RWPE1 (cell line): ENCODE measurements at places on chromosomes 1 and 21.

- DNase-seq = no peak
These were observed 151.7 kb downstream of the DAB1 start for GRCh38 chr1:57272150-57272549.

DNA sequence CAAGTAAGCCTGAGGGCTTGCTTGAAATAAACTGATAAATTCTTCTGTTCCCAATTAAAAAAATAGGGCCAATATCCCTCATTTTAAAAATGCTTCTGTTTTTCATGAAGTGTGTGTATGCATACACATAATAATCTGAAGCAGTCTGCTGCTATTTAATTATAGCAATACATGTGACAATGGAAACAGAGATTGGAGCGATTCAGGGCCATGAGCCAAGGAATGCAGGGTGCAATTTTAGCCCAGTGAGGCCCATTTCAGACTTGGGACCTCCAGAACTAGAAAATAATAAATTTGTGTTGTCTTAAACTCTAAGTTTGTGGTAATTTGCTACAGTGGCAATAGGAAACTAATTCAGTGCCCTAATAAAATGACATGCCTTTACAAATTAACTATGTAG, 264.9 kb downstream of the LTN1 start:
- no peak for DNase-seq

DNA sequence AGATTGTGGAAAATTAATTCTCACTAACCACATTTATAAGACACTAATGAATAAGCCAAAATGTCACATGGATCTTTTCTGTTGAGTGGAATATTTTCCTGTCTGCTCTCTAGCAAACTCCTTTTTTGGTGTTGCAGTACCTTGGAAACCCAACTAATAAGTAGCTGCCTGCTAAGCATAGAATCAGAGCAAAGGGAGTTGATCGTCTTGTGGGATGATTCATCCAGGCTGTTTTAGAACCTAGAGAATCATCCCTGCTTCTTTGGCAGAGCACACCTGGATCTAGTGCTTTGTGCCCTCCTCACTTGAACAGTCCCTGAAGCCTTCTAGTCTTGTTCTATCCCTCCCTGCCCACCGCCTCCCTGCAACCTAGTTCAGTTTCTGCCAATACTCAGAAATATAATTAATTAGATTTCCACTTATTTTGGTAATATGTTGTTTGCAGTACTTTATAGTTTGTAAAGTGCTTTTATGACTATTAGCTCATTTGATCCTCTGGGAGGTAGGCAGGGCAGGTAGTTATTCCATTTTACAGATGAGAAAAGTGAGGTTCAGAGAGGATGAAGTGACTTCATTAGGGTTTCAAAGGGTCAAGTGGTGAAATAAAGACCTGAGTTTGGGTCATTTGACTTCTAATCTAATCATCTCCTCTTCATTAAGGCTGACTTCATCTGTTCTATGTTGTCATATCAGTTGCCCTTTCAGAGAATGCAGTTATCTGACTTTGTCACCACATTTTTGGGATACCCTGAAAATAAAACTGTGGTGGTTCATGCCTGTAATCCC, 2.5 kb downstream of the AGO4 start:
- peak; percentile 39 for DNase-seq

DNA sequence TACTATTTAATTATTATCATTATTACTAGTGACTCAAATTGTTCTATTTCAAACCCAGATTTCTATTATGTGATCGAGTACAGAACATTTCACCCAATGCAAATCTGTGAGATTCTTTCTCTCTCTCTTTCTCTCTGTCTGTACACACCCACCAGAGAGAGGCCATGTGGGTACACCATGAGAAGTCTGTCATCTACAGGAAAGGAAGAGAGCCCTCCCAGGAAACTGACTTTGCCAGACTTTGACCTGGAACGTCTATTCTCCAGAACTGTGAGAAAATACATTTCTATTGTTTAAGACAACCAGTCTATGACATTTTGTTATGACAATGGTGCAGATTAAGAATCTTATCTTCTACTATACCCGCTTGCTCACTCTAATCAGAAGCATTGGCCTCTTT, 1091.6 kb downstream of the TTLL7 start:
- DNase-seq = no peak

DNA sequence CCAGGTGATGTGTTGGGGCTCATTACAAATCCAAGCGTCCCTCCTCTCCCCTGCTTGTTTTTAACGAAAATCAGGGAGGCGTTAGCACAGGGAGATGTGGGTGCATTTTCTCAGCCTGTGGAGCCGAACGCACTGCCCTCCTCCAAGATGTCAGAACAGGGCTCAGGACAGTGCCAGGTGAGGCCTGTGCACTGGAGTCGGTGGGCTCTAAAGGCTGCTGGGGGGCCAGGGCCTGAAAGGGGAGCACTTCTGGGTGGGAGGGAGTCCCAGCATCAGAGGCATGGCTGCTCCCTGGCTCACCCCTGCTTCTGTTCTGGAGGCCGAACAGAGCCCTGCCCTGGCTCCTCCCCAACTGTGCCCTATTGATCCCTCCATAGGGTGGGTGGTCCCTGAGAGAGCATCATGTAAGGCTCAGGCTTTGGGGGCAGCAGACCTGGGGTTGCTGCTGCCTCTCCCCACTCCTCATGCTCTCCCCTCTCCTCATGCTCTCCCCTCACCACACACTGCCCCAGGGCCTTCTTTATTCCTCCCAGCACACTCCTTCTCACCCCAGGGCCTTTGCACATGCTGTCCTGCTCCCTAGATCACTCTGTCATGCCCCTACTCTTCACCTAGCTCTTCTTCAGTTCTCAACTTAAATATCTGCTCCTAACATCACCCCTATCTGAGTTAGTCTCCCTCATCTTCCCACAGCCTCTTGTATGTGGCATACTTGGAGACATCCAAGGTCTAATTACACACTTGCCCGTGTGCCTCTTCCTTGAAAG, 725.2 kb downstream of the PTPRU start:
- DNase-seq = no peak

DNA sequence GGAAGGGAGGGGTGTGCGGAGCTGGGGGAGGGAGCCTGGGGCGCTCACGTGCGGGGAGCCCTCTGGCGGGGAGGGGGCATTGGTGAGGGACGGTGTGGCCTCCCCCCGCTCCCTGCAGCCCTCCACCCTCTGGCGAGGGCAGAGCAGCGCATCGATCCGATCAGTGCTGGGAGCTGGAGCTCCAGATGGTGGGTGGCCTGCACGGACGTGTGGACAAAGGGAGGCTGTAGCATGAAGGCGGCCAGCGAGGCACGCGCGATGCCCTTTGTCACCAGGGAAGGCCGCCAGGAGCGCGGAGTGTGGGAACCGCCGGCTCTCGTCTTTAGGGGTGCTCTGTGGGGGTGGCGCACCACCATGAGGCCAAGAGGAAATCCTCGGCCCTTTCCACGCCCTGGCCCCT, 5.4 kb upstream of the HES5 start:
- no peak for DNase-seq

GRCh38 chr1:219682788-219683187, 69.9 kb upstream of the ZC3H11B start:
- DNase-seq = no peak

GRCh38 chr1:168344517-168344916, 63.8 kb downstream of the TBX19 start:
- no peak for DNase-seq

DNA sequence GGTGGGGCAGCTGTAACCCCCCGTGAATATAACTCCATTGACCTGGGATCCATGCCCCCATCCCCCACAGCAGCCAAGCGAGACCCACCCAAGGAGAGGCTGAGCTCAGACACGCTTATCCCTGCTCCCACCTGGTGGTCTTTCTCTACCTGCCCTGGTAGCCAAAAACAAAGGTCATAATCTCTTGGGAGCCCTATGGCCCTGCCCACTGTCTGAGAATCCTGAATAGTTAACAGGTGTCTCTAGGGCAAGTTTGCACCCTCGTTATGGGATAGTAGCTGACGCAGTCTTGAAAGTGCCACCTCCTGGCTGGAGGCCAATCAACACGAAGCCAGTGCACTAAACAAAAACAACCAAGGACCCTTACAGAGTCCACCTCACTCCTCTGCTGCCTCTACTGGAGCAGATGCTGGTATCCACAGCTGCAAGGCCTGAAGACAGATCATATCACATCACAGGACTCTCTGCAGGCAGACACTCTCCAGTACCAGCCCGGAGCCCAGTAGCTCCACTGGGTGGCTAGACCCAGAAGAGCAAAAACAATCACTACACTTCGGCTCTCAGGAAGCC, 134.3 kb upstream of the C1orf174 start:
- DNase-seq = no peak

GRCh38 chr1:170495006-170495405, 37.0 kb upstream of the GORAB start:
- DNase-seq = no peak

- DNase-seq = no peak
These were observed 129.6 kb downstream of the USH2A start for GRCh38 chr1:216293683-216294082.

- no peak for DNase-seq
These were observed 138.7 kb upstream of the ZNF648 start for GRCh38 chr1:182200025-182200812.

DNA sequence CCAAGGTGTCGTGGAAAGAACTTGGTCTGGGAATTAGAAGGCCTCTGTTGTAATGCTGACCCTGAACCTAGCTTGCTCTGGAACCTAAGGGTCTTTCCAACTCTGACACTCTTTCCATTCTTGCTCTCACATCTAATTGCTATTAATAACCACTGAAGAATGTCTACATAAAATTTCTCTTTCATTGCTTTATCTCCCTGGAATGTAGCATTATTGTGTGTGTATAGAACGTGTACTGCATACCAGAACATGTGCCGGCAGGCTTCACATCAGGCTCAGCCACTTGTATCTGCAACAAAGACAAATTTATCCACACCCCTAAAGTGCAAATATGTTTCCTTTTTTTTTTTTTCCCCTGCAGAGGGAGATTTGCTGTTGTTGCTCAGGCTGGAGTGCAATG, 13.9 kb upstream of the LAX1 start:
- DNase-seq = peak; percentile 94

GRCh38 chr1:14794136-14794768, 195.8 kb downstream of the KAZN start:
- DNase-seq = no peak

DNA sequence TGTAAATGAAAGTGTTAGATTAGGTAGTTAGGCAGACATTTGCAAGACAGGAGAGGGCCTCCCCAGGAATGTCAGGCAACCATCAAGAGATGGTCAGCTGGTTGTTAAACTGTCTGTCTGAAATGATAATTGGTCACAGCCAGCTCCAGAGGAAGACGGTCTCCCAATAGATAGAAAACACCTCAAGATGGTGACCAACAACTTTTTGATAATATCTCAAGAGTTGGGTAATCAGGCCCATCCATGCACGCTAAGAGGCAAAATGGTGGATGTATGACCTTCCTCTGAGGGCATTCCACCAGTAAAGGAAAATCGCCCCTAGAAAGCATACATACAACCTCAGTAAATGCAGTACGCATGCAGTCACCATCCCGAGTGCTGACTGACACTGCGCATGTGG, 118.2 kb downstream of the MAP3K21 start:
- DNase-seq = no peak

GRCh38 chr1:108504447-108504846, 54.3 kb downstream of the NBPF6 start:
- no peak for DNase-seq

DNA sequence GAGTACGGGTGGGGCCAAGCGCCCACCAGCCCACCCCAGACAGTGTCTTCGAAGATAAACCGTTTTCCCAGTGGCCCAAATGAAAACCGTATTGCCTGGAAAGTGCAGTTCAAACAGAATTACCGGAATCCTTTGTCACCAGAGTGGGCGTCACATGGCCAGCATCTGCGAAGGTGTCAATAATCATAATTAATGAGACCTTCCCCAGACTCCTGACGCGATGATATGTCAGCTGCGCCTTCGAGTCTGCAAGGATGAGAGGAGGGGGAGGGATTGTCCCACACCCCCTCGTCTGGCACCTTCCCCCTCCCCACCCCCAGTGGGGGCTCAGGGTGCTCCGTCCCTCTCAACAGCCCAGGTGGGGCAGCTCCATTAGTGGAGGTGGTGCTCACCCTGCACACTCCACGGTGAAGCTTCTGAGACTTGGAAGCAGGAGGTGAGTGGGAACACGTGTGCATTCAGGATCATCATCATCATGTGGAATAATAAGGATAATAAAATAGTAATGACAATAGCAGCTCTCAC, 215.1 kb downstream of the PTPRU start:
- no peak for DNase-seq

DNA sequence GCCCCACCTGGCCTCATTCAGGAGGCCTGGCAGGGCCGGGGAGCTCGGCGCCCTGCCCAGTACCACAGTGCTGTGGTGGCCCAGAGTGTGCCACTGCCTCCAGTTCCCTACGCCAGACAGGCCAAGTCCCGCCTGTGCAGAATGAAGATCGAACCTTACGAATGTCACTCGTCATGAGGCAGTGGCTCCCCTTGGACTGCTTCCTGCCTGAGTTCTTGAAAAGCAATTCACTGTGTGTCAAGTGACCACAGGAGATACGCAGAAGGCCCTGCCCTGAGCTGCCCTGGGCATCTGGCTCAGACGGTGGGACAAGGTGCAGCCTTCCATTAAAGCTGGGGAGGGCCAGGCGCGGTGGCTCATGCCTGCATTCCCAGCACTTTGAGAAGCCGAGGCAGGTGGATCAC, 49.6 kb upstream of the LRP8 start:
- no peak for DNase-seq

DNA sequence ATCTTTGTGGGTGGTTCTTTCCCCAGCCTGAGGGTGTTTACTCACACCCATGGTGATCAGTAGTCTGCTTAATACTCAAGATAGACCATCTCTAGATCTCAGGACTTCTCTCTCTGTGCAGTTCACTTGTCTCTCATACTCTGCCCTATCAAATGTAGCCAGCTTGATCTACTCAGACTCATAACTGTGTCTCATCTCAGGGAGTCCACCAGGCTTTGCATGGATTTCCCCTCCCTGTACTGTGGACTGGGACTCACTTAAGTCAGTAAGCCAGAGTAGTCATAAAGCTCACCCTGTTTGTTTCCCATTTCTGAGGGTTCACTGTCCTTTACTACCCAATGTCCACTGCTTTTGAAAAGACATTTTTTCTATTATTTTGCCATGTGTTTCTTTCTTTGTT, 41.8 kb downstream of the LYPLAL1 start:
- DNase-seq = no peak
